ENCODE measurements at places on chromosomes 2 and 18.

DNA sequence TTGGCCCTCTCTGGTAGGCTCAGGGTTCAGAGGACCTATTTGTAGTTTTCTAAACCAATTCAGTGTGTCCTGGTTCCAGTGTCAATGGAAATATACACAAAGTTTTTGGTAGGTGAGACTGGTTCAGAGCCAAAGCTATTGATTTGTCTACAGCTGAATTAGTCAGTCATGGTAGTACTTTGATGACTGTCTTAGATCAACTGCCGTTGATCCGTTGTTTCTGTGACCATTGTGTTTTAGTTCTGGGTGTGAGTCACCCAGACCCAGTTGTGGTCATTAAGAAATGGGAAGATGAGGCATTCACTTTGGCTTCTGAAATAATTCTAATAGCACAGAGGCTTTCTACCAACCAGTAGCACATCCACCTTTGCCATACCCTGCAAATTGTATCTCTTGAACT is 16.0 kb upstream of the RPE start:
- no peak for DNase-seq

- no peak for DNase-seq
Measured at GRCh38 chr2:174522553-174522952, 35.7 kb upstream of the GPR155 start.

DNA sequence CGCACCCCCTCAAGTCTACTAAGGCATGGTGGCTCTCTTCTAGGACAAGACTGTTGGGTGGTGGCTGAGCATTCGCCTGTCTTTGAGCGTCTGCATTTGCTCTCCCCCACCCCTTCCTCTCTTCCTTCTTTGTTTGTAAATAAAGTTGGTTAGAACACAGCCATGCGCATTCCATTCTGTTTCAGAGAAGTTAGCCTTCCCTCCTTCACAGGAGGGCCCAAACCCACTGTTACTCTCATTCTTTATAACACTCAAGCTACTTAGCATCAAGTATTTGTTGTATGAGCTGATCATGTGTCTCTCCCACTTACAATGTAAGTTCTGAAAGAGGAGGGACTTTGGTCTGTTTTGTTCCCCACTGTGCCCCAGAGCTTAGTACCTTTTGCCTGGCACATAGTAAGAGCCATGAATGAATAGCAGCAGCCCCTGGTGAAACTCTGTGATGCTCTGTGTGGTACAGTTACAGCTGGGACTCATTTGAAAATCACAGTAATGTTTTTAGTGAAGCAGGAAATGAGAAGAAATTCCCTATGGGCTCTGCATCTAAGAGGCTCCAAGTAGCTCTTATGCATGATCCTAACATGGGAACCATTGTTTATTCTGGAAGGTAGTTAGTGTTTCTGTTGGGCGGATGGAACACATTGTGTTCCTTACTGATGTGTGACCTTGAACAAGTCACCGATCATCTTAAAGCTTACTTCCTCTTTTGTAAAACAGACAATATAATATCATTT is 7.7 kb downstream of the MGAT5 start:
- no peak for DNase-seq

GRCh38 chr2:163838890-163839289 is 103.1 kb upstream of the FIGN start:
- no peak for DNase-seq
